WERI-Rb-1 (cell line): ENCODE measurements at places on chromosomes 2 and 18.

DNA sequence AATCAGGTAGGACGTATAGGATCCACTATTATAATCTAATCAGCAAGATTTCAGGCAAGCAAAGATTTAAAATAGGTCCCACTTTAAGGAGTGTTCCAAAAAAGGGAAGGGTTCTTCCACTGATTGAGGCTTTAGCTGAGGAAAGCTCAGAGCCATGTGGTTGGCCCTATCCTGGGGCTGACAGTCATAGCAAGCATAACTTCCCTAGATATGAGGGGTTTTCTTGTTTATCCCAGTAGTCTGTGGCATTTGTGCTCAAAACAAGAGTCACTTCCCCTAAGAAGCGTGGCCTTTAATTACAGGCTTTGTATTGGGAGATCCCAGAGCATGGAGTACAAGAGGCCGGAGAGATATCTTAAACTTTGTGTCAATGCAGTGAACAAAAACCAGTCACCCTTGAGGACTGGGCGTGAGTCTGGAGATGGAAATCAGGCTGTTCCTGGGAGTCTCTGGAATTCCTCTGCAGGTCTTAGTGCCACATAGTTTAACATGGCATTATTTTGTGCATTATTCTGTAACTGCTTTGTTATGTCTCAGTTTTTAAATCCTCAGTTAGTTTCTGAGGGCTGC, 136.9 kb upstream of the FBXO11 start:
- no peak for DNase-seq

DNA sequence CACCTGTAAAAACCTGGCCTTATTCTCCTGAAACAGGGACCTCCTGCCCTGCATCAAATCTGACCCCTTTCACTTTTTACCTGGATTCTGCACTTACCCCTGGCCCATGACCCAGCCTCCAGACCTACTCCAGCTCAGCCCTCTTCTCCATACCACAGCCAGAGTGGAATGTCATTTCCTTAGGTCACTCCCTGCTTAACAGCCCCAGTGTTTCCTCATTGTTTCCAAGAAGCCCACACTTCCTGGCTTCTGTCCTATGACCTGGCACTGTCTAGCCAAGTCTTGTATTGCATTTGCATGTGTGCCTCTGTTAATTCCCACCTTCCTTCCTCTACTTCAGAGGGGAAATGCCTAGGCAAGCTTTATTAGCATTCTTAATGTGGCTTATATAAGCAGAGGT, 51.4 kb upstream of the TRIB2 start:
- no peak for DNase-seq

DNA sequence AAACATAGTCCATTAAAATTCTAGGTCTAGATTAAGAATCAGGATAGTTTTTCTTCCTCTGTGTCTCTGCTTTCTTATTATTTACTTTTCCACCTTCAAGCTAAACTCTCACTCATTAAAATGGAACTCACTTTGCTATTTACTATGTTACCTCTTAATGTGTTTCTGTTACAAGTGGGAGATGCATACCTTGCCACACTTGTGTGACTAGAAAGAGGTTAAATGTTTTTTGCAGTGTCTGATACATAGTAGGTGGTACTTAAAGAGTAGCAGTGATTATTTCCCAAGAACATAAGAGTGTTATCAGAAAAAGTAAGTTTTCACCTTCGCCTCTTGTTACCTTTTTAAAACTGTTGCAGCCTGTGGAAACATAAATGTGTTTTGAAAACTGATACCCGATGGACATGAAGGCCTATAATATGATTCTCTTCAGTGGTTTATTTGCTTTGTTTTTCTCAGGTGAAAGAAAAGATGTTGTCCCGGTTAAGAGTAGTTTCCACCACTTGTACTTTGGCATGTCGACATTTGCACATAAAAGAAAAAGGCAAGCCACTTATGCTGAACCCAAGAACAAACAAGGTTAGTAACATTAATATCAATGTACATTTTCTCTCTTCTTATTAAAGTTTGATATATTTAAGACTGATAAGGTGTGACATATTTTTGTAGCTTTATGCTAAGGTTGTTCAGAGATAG, 16.6 kb downstream of the ME2 start:
- DNase-seq = no peak

- no peak for DNase-seq
Observed at GRCh38 chr2:190819840-190820301, 60.8 kb upstream of the GLS start.

DNA sequence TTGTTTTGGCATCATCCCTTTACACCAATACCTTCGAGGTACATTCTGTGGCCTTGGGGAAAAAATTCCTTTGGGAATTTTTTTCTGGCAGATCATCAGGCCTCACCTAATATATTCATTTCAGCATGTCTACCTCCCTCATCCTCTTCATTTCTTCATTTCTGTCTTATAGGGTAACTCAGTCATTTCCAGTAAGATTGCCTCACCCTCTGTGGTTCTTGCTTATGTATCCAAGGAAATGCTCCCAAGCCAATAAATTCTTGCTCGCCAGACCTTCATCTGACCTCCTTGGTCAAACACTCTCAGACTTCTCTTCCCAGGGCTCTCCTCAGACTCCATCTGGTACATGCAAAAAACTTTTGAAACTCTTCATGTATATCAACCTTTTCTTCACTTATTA, 265.6 kb downstream of the TMX3 start:
- DNase-seq = no peak

GRCh38 chr18:38256366-38256765, 690.8 kb upstream of the CELF4 start:
- DNase-seq = no peak

DNA sequence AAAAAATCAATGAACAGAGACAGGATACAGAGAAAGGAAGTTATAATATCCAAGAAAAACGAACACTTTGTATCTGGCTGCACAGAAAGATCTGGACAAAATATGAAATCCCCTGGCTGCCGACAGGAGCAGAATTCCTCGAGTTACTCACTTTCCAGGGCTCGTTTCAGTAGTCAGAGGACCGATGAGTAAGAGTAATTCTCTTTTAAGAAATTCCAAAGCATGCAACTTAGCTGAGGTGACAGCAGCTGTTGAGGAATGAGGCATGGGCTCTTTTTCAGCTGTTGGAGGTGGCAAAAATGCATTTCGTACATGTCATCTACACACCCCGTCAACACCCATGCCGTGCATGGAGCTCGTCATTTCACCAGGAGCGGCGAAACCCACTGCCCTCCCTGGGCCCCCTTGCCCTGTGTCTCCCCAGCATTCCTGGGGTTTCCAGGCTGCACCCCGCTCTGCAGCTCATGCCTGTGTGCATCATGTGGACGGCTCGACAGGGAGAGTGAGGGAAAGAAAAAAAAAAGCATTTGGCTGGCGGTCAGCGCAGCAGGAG, 210.8 kb upstream of the SMIM21 start:
- no peak for DNase-seq
